ENCODE measurements at places on chromosomes 16 and 17.

- no peak for DNase-seq
These were observed 3.7 kb downstream of the TNS4 start for GRCh38 chr17:40497695-40498094.

DNA sequence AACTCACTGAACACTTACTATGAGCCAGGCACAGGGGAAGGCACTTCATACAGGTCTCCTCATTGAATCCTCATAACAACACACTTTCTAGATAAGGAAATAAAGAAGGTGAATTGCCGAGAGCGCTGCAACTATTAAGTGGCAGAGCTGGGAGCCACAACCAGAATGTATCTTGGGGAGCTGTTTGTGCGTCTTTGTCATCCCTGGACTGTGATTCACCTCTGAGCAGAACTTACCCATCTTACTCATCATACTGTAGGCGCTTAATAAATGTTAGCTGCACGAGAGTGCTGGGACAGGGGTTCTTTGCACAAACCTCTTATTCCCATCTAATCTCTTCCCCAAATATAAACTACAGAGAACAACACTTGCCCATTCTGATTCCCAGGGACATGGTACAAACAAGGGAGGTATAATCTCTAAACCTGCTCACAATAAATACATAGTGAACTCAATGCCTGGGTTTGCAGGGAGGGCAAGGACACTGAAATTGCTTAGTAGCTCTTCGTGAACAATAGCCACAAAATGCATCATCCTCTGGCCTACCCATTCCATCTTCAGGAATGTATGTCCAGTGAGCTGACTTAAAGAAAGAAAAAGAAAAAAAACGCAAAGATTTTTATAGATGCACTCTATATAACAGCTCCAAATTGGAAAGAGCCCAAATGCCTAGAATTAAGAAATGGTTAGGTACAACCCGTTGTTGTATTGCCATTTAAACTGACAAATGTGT is 43.0 kb downstream of the MYO18A start:
- no peak for DNase-seq

GRCh38 chr16:2786826-2787151 is 571 bp downstream of the PRSS33 start:
- DNase-seq, result no peak

- no peak for DNase-seq
These were observed 3.3 kb downstream of the UBTF start for GRCh38 chr17:44216173-44216572.

DNA sequence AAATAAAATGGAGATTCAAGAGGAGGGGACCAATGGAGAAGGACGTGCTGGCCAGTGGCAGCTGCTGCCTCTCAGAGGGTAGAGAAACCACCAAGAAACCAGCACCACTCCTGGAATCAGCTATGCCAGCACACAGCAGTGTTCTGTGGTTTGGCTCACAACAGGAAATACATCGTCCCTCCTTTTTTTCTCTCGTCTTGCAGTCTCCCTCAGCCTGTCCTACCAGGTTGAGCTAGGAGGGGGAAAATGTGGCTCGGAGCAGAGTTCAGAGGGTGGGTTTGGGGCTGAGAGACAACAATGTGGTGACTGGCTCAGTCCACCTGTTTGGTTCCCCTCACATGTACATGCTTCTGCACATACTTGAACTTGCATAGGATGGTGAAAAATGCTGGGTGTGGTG is 19.9 kb upstream of the SLC16A5 start:
- DNase-seq, result no peak

GRCh38 chr17:61131585-61131984 is 268.1 kb upstream of the TBX2 start:
- no peak for DNase-seq

GRCh38 chr17:60256174-60256573 is 106.4 kb downstream of the CA4 start:
- no peak for DNase-seq

- peak; percentile 83 for DNase-seq
These were observed 225.9 kb downstream of the SEC14L1 start for GRCh38 chr17:77366558-77367245.

- DNase-seq, result no peak
These were observed 12.1 kb upstream of the PRKCB start for GRCh38 chr16:23823475-23824384.

DNA sequence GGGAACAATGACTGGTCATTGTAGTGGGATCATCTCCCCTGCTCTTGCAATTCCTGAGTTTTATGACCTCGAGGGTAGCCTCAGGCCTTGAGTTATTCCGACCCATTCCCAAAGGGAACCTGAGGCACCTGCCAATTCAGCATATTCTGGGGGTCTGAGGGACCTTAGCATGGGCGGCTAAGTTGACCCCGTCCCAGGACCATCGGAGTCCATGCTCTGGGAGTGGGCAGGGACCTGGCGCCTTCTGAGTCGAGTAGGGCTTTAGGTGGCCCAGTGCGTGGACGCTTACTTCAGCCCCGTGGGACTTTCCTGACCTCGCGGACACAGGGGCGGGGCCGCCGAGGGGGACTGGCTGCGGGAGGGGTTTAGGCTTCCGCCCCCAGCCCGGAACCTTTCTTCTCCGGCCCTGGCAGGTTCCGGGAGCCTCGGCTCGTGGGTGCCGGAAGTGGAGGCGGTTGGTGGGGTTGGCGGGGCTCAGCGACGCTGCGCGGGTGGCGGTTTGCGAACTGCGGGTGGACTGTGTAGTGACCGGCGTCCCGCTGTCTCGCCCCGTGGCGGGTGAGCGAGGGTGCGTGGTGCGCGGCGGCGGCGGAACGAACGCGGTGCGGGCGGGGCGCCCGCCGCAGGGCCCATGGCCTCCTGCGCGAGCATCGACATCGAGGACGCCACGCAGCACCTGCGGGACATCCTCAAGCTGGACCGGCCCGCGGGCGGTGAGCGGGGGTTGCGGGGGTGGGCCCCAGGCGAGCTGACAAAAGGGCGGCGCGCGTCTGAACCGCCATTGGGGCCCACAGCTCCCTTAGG is at the start of gene EDC4:
Gene EDC4, plus strand, starts transcription at position 422 of the 804 bp plus-strand sequence. Its CDS starts 210 bp downstream, at position 632.
- DNase-seq, result peak; percentile 59

GRCh38 chr17:39745335-39746144 is 7.8 kb downstream of the GRB7 start:
- DNase-seq, result no peak

GRCh38 chr17:21250854-21251253 is 2.4 kb downstream of the NATD1 start:
- DNase-seq, result no peak

DNA sequence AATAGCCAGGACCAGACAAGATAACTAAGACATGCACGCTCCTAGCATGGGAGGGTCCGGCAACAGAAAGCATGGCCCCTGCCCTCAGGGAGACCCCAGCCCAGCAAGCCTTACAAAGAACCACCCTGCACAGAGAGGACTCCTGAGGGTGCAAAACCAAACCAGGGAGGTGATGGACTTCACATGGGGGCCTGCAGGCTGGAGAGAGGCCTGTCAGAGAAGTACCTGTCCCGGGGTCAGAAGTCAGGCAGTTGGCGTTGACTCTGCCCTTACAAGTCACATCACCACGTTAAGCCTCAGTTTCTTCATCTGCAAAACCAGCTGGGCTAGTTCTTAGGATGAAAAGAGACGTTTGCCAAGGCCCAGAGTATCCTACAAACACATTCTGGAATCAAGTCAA is 4.7 kb downstream of the OTOP2 start:
- DNase-seq, result no peak

All from NCI-H2171 treated with DMSO at 0.1 percent for 48 hours (cell line).